AG20443 (cell line): ENCODE measurements at places on chromosomes 6 and 20.

DNA sequence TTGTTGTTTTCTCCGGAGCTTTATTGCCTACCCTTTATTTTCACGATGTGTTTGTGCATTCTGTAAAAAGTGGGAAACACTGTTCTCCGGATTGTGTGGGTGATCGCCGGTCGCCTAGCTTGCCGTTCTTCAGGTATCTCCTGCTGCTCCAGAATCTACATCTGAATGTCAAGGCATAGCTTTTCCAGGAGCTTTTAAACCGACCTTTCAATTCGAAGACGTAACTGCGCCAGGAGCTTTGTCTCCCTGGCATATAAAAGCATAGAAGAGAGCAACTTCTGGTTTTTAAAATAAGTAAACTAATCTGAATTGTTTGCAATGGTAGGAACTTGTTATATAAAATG is 96.0 kb downstream of the HFE start:
- DNase-seq = no peak

DNA sequence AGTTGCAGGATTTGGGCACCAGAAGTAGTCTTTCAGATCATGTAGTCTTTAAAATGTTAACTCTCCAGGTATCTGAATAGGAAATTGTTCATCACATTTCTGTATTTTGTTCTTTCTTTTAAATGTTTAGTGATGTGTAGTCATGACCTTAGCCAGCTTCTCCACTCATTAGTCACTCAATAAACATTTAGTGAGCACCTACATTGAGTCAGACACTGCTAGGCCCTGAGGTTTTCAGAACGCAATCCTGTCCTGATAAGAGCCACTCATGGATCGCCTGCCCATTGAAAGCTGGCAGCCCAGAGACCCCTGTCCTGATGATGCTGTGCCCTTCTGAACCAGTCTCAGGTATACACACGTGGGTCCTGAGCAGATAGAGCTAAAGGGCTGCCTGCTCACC is 163.4 kb upstream of the HEY2 start:
- no peak for DNase-seq

DNA sequence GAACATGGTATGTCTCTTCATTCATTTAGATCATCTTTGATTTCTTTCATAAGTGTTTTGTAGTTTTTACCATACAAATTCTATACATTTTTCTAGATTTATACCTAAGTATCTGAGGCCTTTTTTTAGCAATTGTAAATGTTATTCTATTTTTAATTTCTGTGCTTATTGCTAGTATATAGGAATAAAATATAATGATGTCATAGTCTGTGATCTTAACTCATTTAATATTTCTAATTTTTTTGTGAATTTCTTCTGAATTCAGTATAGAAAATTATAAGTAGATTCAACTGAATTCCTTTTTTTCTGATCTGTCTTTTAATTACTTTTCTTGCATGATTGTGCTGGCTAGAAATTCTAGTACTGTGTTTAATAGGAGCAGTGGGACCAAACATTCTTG is 520.6 kb downstream of the NKAIN2 start:
- no peak for DNase-seq

DNA sequence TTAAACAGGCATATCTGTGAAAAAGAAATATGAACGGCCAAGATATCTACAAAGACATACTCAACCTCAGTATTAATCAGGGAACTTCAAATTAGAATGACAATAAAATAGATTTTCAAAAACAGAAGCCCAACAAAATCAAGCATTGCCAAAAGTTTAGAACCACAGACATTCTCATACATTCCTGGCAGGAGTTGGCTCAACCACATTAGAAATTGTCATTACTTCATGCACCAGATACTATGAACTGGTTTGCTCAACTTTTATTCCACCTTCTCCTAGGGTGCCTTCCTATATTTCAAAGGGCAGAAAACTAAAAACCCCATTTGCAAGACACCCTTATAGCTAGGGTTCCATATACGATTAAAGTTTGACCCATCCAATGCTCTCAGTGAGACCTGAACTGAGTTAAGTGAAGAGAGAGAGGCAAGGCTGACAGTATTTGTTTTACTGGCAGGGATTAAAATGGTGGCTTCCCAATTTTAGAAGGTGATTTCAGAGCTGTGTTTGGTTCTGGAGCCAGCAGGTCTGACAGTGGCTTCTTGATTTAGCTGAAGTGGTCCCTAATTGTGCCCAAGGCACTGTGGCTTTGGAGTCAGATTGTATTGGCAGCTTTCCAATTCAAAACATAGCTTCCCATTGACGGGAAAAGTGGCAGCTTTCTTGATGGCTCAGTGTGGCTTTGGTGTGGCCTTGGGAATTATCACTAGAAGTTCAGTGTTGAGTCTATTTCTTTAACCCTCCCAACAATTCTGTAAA is 77.1 kb upstream of the CDYL start:
- peak; percentile 56 for DNase-seq

DNA sequence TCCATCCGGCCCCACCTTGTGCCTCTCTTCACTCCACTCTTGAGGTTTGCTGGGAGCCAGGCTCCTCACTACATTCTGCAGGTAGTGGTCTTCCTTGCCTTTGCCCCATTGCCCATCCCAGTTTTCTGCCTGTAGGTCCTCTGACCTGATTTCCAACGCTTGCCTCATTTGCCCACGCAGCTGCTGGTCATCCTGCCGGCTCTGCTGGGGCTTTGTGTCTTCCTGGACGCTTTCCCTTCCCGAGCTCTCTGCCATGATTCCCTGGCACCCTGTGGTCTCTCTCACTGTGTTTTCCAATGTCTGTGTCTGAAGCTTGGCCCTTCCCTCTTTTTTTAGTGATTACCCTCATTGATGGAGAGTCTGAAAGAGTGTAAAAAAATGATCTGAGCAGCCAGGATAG is 451.6 kb downstream of the UTRN start:
- DNase-seq = no peak

DNA sequence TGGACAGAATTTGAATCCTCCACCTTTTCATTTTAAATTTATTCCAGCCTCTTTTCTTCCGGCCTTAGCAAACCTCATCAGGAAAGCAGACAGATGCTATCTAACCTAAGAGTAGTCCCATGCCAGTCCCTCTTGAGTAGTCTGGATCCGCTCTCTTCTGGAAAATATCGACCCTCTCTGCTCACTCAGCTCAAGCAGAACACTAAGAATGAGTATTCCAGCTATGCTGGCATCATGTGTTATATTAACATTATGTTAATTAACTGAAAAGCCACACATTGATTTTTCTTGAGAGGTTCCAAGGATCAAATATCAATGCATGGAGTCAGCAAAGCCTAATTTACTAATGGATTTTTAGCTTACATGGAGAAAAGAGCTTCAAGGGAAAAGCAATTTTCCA is 161.4 kb downstream of the ID4 start:
- no peak for DNase-seq

DNA sequence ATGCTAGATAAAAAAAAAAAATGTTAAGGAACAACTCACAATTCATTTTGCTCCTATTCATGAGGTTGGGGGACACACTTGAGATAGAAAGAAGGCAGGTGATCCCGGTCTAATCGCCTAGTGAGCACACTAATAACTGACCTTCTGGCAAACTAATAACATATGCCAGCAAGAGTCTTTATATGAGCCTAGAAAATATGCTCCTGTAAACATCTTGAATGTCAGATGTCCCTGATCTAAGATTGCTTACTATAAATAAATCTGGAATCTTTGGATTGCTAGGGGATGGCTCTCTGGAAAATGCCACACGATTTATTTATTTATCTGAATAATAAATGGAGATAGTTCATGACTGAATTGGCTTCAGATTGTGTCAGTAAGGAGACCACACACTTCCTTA is 821.9 kb downstream of the GRIK2 start:
- DNase-seq = no peak

DNA sequence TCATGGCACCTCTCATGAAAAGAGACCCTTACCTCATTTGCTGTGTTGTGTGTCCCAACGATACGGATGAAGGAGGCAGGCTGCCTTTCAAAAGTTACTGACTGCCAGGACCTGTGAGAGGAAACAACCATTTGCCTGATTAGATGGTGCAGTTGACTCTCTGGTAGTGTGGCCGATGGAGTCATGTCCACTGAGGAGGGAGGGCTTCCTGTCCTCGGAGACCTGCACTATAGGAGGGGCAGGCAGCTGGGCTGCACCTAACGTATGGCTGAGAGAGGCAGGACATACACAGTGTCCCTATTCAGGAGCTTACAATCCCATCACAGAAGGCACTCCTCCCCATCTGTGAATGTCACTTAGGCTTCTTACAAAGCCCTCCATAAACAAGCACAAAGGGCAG is 373.0 kb downstream of the ZFAND3 start:
- no peak for DNase-seq

GRCh38 chr6:41996997-41997396 is 53.3 kb upstream of the TAF8 start:
- no peak for DNase-seq

DNA sequence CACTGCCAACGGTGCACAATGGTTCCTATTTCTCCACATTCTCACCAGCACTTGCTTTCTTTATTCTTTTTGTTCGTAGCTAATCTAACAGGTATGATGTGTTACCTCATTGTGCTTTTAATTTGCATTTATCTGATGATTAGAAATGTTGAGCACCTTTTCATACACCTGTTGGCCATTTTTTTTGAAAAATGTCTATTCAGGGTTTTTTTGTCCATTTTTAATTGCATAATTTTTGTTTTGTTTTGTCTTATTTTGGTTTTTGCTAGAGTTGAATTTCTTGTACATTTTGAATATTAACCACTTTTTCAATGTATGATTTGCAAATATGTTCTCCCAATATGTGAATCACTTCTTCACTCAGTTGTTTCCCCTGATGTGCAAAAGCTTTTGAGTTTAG is 150.6 kb downstream of the TENT5A start:
- DNase-seq = no peak

DNA sequence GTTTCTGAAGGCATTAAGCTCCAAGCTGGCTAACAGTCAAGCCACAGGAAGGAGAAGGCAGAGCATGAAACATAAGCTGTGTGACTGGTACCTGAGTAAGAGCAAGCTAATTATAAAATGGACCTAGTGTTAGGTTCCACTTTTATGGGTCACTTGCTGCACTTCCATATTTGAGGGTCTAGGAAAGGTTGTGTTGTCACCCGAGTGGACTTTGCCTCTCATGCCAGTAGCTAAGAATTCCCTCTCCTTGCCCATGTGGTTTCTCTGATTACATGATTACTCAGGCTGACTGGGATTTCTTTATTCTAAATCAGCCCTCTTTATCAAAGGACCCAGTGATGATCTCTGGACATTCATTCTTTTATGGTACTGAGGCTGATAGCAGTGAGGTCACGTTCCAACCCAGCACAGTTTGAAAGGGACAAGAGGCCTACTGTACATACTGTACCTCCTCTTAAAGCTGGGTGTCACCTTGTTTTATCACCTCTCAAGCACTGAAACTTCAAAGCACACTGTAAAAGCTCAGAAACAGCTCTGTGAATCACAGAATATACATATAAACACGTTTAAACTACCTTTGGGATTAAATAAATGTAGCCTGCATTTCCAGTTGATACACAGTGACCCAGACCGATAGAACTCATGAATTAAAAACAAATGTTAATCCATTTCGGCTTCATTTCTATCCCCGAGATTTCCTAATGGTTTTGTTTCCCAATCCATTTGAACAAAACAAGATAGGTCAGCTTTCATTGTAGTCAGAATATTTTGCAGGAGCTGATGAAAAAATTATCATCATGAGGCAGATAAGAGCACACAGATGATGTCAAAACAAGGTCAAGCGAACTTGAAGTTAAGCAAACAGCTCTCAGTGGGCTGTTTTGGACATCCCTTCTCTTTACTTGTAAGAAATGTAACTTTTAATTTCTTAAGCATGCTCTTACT is 96.5 kb downstream of the ALDH8A1 start:
- peak; percentile 47 for DNase-seq

- DNase-seq = no peak
Measured at GRCh38 chr6:123030282-123030681, 34.2 kb downstream of the CLVS2 start.

GRCh38 chr20:58378704-58379103 is 10.3 kb upstream of the VAPB start:
- no peak for DNase-seq

DNA sequence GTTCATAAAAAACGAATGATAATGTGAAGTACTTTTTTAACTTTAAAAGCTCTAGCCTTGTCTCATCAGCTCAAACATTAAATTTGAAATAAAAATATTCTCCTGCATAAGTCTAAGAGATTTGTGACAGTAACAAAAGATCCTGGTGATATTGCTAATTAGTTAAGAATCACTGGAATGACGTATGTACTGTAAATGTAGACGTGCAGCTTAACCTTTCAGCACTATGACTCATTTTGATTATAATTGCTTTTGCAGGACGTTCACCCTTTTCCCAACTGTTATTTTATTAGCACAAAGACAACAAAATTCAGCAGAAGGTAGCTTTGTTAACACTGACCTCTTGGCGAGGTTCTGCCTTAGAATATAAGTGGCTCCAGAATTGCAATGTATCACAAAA is 68.6 kb downstream of the TENT5A start:
- peak; percentile 11 for DNase-seq

DNA sequence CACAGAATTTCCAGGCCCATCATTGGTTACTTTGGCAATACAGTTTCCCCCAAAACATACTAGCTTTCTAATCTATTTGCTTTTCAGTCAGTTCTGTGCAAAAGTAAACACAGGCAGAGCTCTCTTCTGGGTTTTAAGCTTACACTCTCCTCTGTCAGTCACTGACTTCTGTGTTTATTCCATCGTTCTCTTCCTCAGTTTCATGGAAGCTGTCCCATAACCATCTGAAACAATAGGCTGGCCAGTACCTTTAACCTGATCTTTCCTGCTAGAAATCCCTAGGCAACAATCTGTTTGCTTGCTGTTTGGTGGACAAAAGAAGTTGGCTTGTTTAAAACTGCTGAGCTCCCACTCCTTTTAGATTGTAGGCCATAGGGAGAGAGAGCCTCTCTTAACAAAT is 431.5 kb downstream of the HACE1 start:
- DNase-seq = no peak

DNA sequence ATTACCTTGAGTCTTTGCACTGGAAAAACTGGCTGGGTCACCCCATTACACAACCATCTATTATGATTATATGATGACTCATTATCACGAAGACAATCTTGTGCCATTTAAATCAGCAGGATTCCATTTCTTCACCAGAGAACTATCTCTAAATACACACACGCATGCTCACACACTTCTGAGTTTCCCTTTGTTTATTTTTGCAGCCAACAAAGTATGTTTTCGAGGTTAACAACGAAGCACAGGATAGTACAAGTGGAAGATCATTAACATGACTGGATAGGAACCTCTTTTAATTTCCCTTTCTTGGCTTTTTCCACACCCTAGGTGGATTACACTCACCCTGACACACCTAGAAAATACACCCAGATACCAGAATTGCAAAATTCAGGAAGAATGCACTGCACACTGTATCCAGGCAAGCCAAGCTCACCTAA is 18.9 kb downstream of the PERP start:
- DNase-seq = peak; percentile 72

DNA sequence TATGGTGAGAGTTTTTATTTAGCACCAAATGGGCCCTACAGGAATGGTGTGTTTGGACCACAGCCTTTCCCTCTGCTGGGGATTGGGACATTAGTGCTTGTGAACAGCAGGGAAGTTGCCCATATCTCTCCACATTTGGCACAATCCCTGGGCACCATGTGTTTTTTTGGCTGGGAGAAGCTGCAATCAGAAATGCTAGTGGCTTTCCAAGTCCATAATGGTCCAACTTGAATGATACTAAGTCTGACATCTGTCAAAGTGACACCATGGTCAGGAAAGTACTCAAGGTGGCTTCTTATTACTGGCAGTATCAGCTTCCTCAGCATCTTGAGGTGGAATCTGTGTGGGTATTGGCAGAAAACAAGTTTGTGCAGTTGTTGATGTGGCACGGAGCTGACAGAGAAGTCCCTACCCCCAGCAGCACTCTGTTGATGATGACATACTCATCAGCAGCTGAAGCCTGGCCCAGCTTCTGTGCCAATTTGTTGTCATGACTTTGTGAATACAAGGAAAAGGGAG is 53.0 kb downstream of the SASH1 start:
- no peak for DNase-seq
